ENCODE measurements at places on chromosomes 2 and 18.

DNA sequence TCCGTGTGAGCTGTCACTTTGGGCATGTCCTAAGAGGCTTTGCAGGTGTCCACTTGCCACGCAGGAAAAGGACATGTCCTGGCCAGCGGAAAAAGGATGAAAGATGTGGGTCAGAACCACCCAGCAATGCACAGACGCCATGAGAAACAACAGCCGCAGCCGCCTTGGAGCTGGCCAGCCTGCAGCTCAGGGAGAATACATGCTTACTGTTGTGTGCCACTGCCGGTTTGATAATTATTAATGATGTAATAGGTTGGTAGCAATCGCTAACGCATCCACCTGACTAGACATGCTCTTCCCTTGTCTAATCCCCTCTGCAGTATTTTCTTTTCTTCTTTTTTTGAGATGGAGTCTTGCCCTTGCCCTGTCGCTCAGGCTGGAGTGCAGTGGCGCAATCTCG is 221.7 kb downstream of the HAUS1 start:
- no peak for DNase-seq

GRCh38 chr2:80568011-80568410 is 263.5 kb upstream of the LRRTM1 start:
- DNase-seq = no peak

DNA sequence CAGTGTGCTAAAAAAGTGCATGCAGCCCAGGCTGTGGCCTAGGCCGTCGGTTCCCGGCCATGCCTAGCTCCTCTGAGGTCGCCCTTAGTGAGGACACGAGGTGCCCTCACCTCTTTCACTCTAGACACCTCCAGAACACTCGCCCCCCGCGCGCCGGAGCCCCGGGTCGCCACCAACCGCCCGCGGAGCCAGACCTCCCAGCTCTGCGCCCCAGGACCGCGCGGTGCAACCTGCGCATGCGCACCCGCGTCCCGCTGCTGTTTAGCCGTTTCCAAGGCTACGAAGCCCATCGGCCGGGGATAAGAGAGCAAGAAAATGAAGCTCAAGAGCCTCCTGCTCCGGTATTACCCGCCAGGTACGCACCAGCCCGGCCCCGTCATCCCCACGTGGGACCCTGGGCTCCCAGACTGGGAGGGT is at the start of gene DAW1:
Gene DAW1 (plus strand): TSS at position 257 of the 417 bp plus-strand sequence. CDS start 59 bp downstream, at position 316.
- peak; percentile 49 for DNase-seq

DNA sequence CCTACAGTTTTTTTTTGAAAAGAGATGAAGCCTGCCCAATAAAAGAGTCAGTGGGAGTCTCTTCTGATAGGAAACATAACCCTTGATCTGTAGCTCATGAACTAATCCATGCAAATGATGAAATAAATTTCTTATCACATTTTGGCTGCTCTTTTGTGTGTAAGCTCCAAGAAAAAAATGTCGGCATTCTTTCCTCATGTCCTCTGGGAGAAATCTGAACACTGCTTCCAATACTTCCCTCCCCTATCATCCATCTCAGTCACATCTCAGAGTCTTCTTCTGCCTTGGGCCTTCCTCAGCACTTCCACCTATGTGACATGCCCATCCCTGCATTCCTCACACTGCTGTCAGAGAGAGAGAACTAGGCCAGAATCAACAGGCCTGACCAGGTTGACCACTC is 395.7 kb upstream of the ST6GAL2 start:
- no peak for DNase-seq

Data from activated CD8-positive, alpha-beta T cell treated with anti-CD3 and anti-CD28 coated beads for 36 hours (primary cell).